ENCODE measurements at places on chromosomes 1 and 21.

GRCh38 chr1:20008391-20008841 lies 29.0 kb upstream of the PLA2G2A start:
- DNase-seq: no peak

- no peak for DNase-seq
Observed at GRCh38 chr1:60872426-60873054, 209.8 kb upstream of the NFIA start.

- no peak for DNase-seq
Observed at GRCh38 chr1:192951691-192952460, 107.3 kb downstream of the UCHL5 start.

DNA sequence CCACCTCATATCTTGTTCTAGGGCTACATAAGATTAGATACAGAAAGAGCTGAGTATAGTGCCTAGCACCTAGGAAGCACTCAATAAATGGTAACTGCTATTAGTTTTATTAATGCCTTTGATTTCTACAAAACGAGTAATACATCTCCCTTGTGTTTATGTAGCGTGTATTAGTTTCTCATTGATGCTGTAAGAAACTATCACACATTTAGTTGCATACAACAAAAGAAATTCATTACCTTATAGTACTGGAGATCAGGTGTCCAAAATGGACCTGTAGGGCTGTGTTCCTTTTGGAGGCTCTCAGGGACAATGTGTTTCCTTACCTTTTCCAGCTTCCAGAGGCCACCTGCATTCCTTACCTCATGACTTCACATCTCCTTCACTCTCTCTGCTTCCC lies 961 bp upstream of the ERO1B start:
- DNase-seq: no peak

GRCh38 chr1:29809446-29810120 lies 573.3 kb downstream of the PTPRU start:
- DNase-seq: no peak

GRCh38 chr21:46205766-46206162 lies 21.5 kb upstream of the SPATC1L start:
- no peak for DNase-seq

DNA sequence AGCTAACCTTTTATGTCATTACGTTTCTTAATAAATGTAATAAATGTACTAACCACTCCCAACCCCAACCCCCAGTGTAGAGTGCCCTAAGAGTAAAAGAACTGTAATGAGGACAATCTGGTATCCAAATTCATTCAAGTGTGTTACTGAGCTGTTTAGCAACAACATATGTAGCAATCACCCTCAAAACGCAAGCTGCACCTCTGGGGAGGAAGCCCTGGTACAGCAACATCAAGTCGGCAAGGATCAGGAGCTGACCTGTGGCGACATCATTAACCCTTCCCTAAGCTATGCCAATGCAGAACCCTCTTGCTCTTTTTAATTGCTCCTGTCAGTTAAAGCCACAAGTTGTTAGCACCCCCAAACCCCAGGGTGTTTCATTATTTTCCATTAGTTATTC lies 47.1 kb downstream of the STX6 start:
- DNase-seq: no peak

DNA sequence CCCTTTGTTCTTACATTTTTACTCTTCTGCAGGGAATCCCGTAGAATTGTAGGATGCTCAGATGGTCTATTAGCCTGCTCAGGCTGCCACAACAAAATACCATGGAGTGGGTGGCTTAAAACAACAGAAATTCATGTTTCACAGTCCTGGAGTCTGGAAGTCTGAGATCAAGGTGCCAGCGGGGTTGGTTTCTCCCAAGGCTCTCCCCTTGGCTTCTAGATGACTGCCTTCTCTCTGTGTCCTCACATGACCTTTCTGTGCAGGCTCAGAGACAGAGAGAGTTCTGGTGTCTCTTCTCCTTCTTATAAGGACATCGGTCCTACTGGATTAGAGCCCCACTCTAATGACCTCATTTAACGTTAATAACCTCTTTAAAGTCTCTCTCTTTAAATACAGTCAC lies 41.7 kb downstream of the HUNK start:
- no peak for DNase-seq

DNA sequence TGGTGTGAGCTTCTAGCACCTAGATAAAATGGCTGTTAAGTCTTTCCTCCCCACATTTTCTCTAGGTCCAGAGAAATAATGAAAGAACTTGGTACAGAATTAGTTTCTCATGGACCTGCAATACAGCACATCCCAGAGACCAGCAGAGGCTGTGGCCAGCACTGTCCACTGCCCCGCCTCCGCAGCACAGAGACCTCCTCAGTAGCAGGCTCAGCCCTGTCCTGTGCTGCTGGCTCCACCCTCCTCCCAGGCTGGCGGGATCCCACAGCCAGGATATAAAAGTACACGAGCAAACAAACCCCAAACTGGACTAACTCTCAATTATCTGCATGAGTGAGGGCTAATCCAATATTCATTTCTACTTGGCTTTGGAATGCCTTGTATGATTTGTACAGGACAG lies 401.5 kb downstream of the RPS6KC1 start:
- DNase-seq: no peak

- DNase-seq: no peak
Observed at GRCh38 chr1:55820501-55820900, 605.3 kb upstream of the USP24 start.

DNA sequence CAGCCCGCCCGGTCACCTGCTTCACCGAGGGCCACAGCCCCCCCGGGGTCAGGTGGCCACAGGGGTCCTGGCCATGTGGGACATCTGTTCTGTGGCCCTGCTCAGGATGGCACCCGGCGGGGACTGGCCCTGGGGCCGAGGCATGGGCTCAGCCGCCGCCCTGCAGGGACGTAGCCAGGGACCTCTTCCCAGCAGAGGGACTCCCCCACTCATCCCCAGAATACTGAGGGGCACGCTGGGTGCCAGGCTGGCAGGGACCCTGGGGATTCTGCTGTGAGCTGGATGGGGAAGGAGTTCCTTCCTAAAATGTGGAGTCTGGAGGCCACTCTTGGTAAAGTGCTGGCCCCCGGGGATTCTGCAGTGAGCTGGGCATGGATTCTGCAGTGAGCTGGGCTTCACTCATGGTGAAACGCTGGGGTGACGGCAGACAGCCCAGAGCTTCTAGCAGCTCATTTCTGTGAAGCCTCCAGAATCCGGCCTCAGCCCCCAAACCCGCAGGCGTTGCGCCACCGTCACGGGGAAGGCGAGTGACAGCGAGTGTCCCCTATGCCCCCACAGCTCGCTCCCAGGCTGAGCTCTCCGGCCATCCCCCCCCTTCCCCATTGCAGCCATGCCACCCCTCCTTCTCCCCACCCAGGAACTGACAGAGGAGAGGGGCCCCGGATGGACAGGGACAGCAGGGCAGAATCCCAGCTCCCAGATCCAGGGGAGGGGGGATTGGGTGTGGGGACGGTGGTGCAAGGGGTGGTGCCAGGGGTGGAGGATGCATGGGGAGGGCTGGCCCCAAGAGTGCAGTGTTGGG lies 1.4 kb downstream of the ITGB2 start:
- DNase-seq: no peak

- DNase-seq: no peak
Observed at GRCh38 chr1:172900376-172900997, 150.3 kb downstream of the TNFSF18 start.

- no peak for DNase-seq
Observed at GRCh38 chr1:211991695-211992094, 43.7 kb downstream of the INTS7 start.

- DNase-seq: no peak
Observed at GRCh38 chr1:168243198-168243597, 17.4 kb downstream of the SFT2D2 start.

- DNase-seq: no peak
Observed at GRCh38 chr1:119565131-119565772, 58.2 kb downstream of the HSD3B1 start.

DNA sequence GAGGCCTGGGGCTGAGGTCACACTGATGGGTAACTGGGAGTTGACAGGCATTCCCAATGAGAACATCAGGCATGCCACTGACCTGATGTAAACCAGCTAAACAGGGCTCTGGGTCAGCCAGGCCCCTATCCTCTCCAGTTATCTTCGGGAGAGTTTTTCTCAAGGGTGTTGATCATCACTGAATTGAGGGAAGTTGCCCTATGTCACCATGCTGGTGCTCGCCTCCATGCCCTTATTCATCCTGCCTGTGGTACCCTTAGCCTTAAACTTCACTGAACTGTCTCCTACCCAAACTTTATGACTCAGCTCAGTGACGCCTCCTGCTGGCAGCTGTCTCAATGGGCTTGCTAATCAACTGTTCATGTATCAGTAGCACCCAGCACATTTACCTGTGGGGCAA lies 80.7 kb upstream of the TNR start:
- DNase-seq: no peak

- DNase-seq: no peak
Observed at GRCh38 chr1:244810221-244810620, 25.2 kb upstream of the COX20 start.

DNA sequence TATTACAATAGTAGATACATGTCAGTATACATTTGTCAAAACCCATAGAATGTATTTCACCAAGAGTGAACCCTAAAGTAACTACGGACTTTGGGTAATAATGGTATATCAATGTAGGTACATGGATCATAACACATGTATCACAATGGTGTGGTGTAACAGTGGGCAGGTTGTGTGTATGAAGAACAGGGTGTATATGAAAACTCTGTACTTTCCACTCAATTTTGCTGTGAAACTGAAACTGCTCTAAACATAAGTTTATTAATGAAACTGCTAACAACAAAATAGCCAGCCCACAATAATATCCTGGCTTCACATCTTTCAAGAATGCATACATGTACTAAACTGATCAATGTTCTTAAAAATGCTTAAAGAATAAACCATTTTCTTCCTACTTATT lies 90.2 kb downstream of the RUSC1 start:
- DNase-seq: no peak

DNA sequence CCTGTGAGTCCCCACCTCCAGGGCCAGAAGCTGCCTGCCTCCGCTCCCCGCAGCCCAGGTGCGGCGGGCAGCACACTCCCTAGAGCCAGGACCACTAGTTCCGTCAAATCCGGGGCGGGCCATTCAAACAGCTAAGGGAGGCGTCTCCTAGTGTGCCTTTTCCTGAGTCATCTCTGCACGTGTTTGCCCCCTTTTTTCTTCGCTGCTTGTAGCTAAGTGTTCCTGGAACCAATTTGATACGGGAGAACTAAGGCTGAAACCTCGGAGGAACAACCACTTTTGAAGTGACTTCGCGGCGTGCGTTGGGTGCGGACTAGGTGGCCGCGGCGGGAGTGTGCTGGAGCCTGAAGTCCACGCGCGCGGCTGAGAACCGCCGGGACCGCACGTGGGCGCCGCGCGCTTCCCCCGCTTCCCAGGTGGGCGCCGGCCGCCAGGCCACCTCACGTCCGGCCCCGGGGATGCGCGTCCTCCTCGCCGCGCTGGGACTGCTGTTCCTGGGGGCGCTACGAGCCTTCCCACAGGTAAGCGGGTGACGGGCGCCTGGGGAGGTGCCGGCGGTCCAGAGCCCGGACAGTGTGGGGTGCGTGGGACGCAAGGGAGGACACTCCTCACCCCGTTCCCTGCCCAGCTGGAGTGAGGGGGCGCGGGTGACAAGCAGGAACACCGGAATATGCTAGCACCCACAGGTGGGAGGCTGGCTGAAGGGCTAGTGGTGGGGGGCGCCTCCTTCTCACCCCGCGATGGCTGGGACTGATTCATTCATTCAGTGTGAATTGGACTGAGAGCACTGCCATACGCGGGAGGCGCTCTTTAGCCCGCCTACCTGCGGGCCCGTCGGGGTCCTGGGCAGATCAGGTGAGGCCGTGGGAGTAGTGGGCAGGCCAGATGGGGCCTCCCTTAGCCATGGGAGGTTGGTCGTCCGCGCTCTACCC lies at the start of gene TNFRSF8:
Gene TNFRSF8 (plus strand): TSS at position 163 of the 932 bp plus-strand sequence. CDS start 296 bp downstream, at position 459.
- DNase-seq: peak; percentile 59

DNA sequence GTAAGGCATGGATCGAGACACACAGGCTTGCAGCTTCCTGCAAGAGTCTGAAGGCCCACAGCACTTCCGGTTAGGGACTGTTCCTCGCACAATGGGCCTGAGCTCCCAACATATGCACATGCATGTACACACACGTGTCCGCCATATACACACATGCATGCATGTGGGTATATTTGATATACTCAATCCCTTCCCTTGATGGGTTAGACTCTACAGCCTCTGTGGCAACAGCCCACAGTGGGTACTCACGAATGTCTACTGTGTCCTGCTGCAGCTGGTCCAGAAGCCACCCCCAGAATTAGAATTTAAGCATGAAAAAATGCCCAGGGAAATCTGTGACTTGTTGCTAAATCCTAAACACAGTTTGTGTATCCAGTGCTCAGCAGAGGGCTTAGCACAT lies 9.9 kb downstream of the F3 start:
- DNase-seq: no peak

DNA sequence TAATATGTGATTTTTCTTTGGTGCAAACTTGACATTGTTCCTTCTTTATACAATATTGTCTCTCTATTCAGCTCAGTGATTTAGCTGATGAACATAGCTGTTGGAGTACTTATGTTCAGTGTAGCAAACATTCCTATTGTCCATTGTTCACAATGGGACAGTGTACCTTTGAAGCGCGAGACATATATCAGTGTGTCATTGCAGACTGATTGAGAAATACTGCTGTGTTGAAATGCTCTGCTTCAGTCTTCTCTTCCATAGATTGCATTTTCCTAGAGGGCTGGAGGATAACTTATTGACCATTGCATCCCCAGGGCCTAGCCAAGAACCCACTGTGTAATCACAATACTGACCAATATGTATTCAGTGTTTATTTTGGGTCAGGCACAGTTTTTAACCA lies 46.5 kb downstream of the HLX start:
- DNase-seq: no peak

- DNase-seq: no peak
Observed at GRCh38 chr1:116904791-116905320, 4.9 kb upstream of the PTGFRN start.

DNA sequence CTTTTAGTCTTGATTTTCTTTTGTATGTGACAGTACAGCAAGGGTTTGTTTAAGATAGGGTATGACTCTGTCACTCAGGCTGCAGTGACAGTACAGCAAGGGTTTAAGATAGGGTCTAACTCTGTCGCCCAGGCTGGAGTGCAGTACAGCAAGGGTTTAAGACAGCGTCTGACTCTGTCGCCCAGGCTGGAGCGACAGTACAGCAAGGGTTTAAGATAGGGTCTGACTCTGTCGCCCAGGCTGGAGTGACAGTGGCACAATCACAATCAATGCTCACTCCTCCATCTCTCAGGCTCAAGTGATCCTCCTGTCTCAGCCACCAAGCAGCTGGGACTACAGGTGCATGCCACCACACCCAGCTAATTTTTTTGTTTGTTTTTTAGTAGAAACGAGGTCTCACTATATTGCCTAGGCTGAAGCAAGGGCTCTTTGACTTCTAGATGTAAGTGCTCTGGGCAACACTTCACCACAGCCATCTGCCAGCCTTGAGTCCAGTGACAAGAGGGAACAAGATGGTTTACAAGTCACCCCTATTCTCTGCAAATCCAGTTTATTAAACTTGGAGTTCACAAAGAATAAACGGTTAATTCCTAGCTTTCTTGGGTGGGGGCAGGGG lies 965 bp upstream of the SH2D5 start:
- no peak for DNase-seq

- no peak for DNase-seq
Observed at GRCh38 chr1:69661686-69662085, 94.0 kb downstream of the LRRC7 start.

- peak; percentile 83 for DNase-seq
Observed at GRCh38 chr1:33094971-33095604, 14.1 kb downstream of the AZIN2 start.

Measured in head of caudate nucleus (tissue), 42 donors.